ENCODE measurements at places on chromosomes 2 and 18.

DNA sequence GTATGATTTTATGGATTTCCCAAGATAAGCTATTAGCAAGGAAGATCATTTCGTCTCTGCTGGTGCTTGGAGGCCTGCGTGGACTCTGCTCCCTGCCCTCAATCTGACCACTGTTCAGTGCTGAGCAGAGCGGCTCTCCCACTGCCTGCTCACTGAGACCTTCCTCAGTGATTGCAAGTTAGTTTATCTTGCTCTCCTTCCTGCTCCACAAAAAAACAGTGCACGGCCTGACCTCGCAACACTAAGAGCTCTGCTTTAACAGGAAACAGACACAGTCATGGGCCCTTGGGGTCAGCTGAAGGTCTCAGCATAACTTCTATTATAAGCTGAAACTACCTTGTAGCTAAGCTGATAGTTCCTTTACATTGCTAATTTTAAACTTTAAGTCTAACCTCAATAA is 53.1 kb downstream of the PRELID3A start:
- no peak for DNase-seq

- no peak for DNase-seq
Observed at GRCh38 chr2:94956797-94957391, 68.6 kb upstream of the MAL start.

DNA sequence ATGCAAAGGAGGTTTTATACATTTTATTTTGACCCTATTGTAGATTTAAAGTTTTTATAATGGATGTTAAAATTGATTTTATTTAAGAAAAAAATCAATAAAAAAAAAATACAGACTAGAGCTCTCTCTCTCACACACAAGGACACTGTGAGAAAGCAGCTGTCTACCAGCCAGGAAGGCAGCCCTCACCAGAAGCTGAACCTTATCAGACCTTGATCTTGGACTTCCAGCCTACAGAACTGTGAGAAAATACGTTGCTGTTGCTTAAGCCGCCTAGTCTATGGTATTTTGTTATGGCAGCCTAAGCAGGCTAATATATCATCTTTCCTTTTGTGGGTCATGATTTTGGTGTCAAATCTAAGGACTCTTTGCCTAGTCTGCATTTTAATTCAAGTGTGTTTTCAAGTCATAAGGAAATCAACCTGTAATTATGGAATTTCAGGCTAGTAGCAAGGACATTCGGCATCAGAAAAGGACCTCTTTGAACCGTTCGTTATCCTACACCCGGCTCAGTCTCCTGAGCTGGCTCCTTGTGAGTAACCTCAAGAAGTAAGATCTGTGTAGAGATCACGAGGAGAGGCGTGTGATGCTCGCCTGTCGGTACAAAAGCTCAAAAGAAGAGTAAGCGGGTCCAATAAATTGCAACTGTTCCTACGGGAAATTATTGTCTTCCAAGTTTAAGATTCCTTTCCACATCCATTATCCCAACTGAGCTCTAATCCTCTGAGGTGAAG is 98.2 kb downstream of the PDCL3 start:
- no peak for DNase-seq

DNA sequence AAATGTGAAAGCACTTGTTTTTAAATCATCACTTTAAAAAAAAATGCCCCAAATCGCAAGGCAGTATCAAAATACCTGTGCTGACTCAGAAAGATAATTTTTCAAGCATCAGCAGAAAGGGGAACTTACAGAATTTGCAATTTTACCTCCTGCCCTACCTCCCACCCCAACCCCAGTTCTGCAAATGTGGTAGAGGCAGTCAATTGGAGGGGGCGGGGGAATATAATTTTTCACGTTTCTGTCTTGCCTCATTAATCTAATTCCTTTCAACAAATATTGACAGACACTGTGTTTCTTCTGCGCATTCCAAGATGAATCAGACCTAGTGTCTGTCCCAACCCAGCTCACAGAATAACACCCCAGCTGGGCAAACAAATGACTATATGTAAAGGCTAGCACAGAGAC is 76.8 kb downstream of the ALPK2 start:
- DNase-seq, result no peak

DNA sequence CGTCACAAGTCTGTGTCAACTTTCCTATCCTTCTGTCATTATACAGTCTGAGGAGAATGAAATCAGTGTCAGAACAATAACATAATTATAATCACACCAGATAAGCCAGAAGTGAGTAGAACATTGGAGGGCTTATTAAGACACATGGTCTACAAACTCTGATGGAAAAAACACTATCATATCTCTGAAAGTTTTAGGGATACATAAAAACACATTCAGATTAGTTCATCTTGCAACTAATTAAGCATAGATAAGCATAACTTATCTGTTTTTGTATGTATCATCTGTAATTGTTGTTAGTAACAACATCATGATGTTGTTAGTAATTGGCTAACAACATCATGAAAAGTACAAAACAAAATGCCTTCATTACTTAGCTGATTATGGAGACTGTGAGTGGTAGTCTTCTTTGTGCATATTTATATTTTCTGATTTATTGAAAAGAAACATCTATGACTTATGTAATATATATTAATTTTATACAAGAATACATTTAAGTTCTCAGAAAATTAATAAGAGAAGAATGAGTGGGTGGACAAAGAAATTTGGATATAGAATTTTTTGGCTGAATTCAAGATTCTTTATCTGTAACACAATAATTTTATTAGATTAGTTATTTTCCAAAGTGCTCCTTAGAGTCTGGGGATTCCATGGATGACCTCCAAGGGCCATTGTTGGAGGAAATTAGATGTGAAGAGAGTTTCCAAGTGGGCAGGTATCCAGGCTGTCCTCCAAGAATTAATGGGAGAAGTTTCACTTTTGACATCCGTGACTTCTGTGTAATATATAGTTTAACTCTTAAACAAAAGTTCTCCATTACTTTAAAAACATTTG is 16.9 kb upstream of the CCDC102B start:
- no peak for DNase-seq
